ENCODE measurements at places on chromosomes 11 and 22.

DNA sequence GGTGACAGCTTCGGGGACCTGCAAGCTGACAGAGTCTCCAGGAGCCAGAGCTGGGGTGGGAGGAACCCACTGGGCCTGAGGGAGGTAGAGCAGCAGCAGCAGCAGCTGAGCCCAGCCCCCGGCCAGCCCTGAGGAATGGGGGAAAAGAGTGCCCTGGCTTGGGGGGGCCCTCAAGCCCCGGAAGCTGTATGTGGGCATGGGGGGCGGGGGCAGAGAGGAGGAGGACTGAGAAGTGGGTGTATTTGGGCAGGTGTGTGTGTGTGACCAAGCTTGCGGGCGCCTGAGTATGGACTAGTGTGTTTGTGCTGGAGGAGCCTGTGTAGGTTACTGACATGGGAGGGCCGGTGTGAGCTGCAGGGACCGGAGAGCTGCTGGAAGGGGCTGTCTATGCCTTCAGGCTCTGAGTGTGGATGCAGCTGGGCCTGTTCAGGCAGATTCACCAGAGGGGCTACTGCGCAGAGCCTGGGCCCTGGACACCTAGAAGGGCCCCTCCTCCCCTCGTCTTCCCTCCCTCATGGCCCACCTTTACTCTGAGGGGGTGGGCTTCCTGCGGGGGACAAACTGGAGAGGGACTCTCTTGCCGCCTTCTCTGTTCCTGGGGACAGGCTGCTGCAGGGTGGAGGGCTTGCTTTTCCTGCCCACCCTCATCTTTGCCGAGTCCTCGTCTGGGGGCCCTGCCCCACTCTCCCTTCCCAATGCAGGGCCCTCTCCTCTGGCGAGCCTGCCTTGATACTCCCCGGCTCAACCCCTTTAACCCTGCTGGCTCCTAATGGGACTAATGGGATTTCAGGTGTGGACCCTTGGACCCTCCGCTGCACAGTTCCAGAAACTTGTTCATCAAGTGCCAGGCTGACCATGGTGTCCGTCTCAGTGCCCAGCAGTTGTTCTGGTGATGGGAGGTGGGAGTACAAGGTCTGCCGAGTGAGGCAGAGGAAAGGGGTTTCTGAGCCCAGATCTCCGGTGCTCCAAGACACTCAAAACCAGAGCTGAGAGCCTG lies 28.2 kb downstream of the ST3GAL4 start:
- DNase-seq, result no peak

DNA sequence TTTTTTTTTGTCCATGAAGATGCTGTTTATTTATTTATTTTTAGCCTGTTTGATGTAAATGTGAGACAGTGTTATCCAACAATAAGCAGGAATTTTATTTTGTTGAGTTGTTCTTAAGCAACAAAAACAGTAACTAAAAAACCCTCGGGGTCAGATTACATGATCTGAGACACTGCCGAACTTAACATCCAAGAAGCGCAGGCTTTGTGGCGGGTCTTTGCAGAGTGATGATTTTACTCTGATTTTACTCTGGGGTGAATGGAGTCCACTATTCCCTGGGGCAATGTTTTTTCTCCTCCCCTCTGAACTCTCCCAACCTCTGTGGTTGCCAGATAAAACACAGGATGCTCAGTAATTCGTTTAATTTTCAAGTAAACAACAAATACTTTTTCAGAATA lies 450.1 kb upstream of the B3GAT1 start:
- DNase-seq, result no peak

DNA sequence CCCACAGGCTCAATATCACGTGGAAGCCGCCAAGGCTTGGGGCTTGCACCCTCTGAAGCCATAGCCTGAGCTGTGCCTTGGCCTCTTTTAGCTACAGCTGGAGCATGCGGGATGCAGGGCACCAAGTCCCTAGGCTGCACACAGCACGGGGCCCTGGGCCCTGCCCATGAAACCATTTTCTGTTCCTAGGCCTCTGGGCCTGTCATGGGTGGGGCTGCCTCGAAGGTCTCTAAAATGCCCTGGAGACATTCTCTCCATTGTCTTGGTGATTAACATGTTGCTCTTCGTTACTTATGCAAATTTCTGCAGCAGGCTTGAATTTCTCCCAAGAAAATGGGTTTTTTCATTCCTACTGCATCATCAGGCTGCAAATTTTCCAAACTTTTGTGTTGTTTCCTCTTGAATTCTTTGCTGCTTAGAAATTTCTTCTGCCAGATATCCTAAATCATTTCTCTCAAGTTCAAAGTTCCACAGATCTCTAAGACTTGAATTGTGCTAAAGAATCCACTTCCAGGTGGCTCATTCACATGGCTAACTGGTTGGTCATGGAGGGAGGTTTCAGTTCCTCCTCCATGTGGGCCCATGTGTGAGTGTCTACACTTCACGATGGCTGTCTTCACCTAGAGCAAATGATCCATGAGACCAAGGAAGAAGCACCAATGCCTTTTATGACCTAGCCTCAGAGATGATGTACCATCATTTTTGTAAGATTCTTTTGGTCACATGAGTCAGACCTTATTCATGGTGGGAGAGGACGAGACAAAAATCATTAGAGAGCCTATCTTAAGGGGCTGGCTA lies 7.4 kb upstream of the CREBZF start:
- no peak for DNase-seq

- DNase-seq, result no peak
Observed at GRCh38 chr22:42836026-42836425, 21.0 kb downstream of the ARFGAP3 start.

DNA sequence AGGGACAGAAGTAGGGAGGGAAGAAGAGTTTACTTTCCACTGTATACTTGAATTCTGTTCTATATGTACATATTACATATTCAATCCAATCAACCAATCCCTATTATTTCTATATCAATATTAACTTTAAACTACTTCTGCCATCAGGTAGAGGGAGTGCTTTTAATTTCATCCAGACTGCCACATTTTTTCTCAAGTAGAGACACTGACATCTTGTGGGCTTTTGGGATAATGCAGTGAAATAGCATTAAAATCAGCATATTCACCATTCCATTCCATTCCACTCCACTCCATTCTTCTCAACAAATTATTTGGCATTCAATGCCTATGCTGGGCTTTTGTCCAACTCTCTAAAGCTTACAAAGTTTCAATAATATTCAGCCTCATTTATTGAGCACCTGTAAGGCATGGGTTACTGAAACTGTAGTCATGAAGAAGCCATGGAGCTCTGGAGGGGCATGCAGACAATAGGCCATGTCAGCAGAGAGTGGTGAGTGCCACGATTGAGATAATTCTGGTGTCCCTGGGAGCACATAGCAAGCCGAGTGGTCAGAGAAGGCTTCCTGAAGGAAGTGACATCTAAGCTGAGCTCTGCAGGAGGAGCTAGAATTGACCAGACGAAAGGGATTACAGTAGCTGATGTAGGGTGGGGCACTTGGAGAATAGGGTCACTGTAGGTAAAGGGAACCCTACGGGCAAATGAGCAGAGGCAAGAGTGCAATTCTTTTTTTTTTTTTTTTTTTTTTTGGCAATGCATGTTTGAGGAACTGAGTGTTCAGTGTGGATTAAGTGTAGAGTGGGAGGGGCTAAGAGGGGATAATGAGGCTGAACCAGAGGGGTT lies 12.8 kb upstream of the CLPB start:
- DNase-seq, result peak; percentile 68

- peak; percentile 5 for DNase-seq
Observed at GRCh38 chr11:44623731-44624491, 58.4 kb downstream of the CD82 start.

DNA sequence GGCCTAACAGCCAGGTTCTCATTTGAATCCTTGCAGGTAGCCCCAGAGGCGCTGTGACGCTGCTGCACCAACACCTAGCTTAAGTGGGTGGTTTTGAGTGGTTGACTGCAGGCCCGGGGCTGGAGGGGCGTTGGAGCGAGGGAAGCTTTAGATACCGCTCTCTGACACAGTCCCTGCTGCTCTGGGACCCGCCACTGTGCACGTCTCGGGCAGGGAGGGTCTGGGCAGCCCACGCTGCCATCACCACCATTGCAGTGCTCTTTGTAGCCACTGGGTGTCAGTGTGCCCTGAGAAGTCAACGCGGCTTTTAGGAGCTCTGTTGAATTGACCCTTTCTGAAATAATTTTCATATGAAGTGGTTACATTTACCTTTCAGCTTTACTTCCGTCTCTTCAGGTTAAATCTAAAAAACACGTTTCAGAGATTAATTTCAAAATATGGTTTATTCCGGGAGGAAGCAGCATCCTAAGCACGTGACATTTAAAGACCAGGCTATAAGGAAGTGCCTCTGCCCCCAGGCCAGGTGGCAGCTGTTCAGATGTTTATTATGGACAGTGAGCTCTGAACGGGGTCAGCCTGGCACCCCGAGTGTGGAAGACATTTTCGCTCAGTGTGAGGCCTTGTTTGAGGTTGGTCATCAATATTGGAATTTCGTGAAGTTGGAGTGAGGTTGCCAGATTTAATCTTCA lies 30.9 kb upstream of the PARVB start:
- DNase-seq, result peak; percentile 75

DNA sequence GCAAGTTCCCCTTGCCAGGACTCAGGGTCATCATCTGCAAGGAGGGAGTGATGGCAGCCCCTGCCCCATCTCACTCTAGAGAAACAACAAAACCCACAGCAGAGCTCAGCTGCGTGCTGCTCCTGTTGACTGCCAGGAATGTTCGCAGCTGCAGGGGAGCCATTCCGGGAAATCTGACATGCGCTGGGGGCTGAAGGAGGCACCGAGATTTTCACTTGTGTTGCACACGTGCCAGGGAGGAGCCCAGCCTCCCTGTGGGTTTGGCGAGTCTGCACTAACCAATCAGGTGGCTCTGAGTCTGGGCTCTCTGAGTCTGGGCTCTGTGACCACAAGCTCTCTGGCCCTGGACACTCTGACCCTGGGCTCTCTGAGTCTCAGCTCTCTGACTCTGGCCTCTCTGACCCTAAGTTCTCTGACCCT lies 10.5 kb downstream of the FGF3 start:
- DNase-seq, result no peak

DNA sequence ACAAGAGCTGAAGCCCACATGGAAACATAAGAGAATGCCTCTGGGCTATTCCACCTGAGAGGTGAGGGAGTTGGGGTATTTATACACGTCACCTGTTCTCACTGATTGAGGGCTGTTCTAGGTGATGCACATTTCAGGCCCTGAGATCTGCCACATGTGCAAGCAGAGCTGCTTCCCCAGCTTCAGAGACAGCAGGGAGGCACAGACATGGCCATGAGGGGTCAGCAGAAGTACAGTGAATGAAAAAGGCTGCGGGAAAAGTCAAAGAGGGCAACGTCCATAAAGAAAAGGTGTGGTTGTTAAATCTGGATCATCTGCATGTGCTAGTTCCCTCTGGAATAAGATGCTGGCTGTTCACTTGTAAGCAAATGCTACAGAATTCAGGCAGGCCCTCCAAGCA lies 75.4 kb downstream of the GAB4 start:
- no peak for DNase-seq

GRCh38 chr22:42596336-42596735 lies 18.3 kb downstream of the POLDIP3 start:
- DNase-seq, result no peak

- DNase-seq, result no peak
Observed at GRCh38 chr22:44701187-44701790, 715 bp upstream of the PRR5 start.

DNA sequence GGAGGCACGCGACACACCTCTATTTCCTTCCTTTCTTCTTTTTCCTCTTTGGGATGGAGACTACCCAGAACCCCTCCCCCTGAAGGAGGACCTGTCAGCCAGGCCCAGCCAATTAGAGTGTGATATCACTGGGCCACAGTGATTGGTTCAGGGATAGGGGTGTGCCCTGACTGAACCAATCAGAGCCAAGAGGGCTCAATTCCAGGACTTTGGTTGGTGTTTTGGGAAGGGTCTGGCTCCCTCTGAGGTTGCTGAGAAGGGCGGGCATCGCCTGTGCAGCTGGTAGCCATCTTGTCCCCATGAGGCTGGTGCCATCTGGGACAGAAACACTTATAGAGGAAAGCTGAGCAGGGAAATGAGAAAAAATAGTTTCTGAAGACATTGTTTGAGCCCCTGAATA lies 71.4 kb downstream of the CHST1 start:
- DNase-seq, result no peak

GRCh38 chr11:57288771-57289579 lies 35.8 kb downstream of the TNKS1BP1 start:
- no peak for DNase-seq

GRCh38 chr22:39522567-39523300 lies 2.4 kb downstream of the ATF4 start:
- DNase-seq, result no peak

- no peak for DNase-seq
Observed at GRCh38 chr11:92284558-92284957, 59.9 kb downstream of the FAT3 start.

GRCh38 chr11:35031867-35032266 lies 107.1 kb upstream of the CD44 start:
- no peak for DNase-seq
